ENCODE measurements at places on chromosomes 6 and 20. TPM values are rescaled to one million over a fixed set of nuclear protein-coding genes. Genes with fewer than 3 reads are reported as not detected.

The AGER gene
- total RNA-seq = not detected

The TFAP2D gene
- total RNA-seq = not detected

The HNF4A gene
- not detected for total RNA-seq

The WFDC2 gene
- total RNA-seq = not detected

The SLC35D3 gene
- not detected for total RNA-seq

The GDAP1L1 gene
- not detected for total RNA-seq

The WFDC13 gene
- total RNA-seq = not detected

The MAP3K5 gene
- 7.8 TPM for total RNA-seq

The PNLDC1 gene
- not detected for total RNA-seq

The RSPO3 gene
- total RNA-seq = not detected

The MYL9 gene
- total RNA-seq = 7.6 TPM

The CLVS2 gene
- not detected for total RNA-seq

The ELOVL2 gene
- total RNA-seq = not detected

The SIRT5 gene
- 11.1 TPM for total RNA-seq

The TULP4 gene
- total RNA-seq = 109 TPM

The SIRPB2 gene
- total RNA-seq = 4.2 TPM

The BCAS4 gene
- total RNA-seq = 1.1 TPM

The BPI gene
- total RNA-seq = not detected

The MSH5 gene
- total RNA-seq = 18.8 TPM

The CFAP206 gene
- 0.29 TPM for total RNA-seq

The C6orf163 gene
- 2.9 TPM for total RNA-seq

The MCCD1 gene
- total RNA-seq = not detected

The ERVFRD-1 gene
- total RNA-seq = not detected

The PDYN gene
- total RNA-seq = not detected

The ISM1 gene
- not detected for total RNA-seq

The ANKRD66 gene
- total RNA-seq = not detected

The CLIC1 gene
- 800 TPM for total RNA-seq

The AVP gene
- total RNA-seq = not detected

The ULBP3 gene
- total RNA-seq = 20.1 TPM

The GPLD1 gene
- total RNA-seq = 0.19 TPM

The COL19A1 gene
- not detected for total RNA-seq
